Omental fat pad (tissue), 4 donors: ENCODE measurements at places on chromosomes 1 and 21. TPM values are rescaled to one million over a fixed set of nuclear protein-coding genes. Genes with fewer than 3 reads are reported as not detected.

Gene NVL
- 18.6 TPM for total RNA-seq

Gene MCOLN2
- 2.9 TPM for total RNA-seq

Gene CHRNB2
- total RNA-seq, result 0.09 TPM

Gene S100A10
- 156 TPM for total RNA-seq

Gene TMOD4
- total RNA-seq, result not detected

Gene TFAP2E
- total RNA-seq, result 0.72 TPM

Gene ILDR2
- 15.3 TPM for total RNA-seq
